ENCODE measurements at places on chromosomes 3 and 15.

GRCh38 chr3:63324621-63325020 is 46.5 kb downstream of the SYNPR start:
- no peak for DNase-seq

GRCh38 chr15:91940496-91941381 is 87.2 kb downstream of the SLCO3A1 start:
- DNase-seq = no peak

DNA sequence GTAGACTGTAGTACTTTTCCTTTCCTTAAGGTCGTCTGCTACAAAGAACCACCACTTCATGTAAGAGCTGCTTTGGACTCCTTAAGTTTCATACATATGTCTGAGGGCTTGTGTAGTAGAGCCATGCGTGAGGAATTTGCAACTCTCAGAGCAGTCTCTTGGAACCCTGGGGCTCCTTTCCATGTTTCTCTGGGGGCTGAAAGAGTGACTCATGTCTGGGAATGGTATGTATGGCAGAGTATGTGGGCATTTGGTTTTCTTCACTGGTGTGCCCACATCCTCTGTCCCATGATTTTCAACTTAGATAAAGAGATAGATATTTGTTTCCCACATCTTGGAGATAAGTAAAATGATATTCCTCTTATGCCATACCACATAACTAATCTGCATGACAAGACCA is 20.6 kb upstream of the RBM5 start:
- DNase-seq = no peak

DNA sequence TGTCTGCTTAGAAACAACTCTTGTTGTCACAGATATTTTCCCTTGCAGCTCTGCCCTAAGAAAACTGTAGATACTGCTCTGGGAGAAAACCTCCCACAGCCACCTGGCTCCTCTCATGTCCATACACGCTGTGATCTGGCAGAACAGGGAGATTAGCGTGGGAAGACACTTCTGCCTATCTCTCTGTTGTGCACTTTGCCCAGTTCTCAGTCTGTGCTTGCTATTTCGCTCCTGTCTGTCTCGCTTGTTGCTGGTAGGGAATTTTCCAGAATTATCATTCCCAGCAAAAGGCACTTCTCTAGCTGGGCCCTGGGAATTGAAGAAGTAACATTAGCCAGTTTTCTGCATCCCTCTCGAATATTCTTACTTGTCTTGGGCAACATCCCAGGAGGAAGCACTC is 8.1 kb upstream of the GATM start:
- no peak for DNase-seq

GRCh38 chr3:112746675-112747280 is 99.9 kb downstream of the CD200R1L start:
- no peak for DNase-seq

Measured in stimulated activated CD4-positive, alpha-beta T cell treated with anti-CD3 and anti-CD28 coated beads, TNF-alpha, amount 100 ng/mL, for 4 hours (primary cell).